ENCODE measurements at places on chromosomes 6 and 20. TPM values are rescaled to one million over a fixed set of nuclear protein-coding genes. Genes with fewer than 3 reads are reported as not detected.

Gene LINC00237
- not detected for polyA plus RNA-seq

DNA sequence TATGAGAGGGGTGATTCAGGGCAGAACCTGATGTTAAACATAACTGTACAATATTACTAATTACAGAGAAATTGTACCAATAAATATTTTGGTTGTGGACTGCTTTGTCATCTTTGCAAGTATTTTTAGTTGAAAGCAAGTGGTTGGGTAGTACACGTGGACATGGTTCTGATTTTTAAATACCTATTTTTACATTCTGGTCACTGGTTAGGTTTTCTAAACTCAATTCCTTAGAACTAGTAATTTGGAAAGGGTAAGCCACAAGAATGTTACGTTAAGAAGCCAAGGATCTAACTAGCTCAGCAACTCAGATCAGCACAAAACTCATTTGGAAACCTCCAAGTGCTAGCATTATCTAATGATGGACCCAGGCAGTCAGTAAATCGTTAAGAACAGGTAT is 2.7 kb downstream of the EPB41L2 start:
- DNase-seq, result peak; percentile 21

- peak; percentile 51 for DNase-seq
Measured at GRCh38 chr6:129766959-129767728, 57.2 kb upstream of the ARHGAP18 start.

DNA sequence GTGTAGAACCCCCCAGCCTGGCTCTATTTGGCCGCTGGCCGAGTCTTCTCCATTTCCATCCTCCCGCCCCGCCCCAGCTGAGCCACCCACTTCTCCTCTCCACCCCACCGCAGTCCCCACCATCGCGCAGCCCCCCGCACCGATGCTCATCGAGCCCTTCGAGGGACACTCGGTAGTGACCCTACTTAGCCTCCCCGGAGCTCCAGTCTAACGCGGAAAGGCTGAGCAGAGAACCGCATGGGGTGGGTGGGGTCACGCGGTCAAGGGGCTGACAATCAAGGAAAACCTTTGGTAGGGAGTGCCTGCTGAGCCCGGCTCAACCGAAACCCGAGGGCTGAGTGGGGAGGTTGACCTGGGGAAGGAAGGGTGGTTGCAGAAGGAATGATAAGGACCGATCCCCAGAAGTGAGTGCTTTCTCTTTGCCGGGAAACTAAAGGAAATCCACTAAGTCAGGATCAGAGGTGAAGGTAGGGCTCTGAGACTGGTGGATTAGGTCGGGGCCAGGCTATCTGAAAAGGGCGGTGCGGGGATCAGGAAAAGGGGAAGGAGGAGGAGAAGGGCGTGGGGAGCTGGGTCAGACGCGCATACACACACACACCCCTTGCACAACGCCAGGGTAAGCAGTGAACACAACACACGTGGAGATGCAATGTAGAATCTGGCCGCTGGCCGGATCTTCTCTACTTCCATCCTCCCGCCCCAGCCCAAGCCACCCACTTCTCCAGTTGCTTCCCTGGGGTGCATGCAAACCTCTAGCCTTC is 49.8 kb downstream of the CPXM1 start:
- DNase-seq, result peak; percentile 41

Gene FAM83D
- 0.82 TPM for polyA plus RNA-seq

DNA sequence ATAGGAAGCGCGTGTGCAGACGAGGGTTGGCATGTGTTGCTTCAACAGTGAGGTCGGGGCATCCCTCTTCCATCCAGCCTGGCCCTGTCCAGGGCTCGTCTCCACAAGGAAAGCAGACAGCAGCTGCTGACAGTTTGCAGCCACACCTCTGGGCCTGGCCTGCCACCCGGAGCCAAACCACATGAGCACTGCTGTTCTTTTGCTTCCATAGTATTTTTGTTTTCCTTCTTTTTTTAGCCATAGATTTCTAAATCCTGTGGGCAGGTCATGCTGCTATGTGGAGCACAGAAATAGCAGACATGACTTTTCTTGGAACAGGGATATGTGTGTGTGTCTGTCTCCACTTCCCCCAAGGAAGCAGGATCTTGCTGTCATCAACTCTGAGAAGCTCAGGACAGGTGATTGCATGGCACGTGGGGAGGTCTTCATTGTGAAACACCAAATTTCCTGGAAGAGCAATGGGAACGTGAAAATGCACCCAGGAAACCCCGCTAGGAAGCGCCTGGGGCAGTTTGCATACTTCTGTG is 167.4 kb downstream of the DTNBP1 start:
- no peak for DNase-seq

GRCh38 chr6:155717374-155717773 is 261.7 kb upstream of the NOX3 start:
- no peak for DNase-seq

Gene TCP11
- not detected for polyA plus RNA-seq

- no peak for DNase-seq
Measured at GRCh38 chr6:135503703-135504475, 6.3 kb upstream of the AHI1 start.

DNA sequence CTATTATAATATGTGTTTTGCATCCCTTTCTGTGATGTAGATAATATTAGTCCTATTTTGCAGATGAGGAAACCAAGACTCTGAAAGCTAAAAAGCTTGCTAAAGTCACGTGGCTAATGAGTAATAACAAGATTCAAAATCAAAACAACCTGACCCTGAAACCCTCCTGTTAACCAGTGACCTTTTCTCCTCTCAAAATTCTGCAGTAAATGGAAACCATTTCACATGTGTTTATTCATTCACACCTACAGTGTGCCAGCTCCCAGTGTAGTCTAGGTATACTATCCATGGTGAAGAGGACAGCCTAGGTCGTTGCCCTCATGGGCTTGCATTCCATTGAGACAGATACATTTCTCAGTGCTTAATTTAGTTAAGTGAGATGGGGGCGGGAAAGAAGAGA is 30.6 kb upstream of the PHACTR2 start:
- DNase-seq, result no peak

Gene PREP
- 12.7 TPM for polyA plus RNA-seq

Measured in B cell (primary cell).